ENCODE measurements at places on chromosomes 6 and 20. TPM values are rescaled to one million over a fixed set of nuclear protein-coding genes. Genes with fewer than 3 reads are reported as not detected.

Gene ACAT2
- total RNA-seq: 16.1 TPM

Gene CCDC170
- 3.3 TPM for total RNA-seq

DNA sequence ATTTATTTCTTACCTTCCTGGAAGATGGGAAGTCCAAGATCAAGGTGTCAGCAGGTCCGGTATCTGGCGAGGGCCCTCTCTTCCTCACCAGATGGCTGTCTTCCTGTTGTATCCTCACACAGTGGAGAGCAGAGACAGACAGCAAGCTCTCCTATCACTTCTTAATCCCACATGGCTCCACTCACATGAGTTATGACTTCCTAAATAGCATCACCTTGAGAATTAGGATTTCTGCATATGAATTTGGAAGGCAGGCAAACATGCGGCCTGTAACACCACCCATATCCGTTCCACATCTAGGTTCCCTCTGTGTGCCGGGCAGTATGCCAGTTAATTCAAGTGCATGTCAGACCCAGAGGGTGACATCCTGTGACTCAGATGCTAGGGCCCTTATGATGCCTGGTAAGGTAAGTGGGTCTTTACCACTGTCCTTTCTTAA is 2.1 kb downstream of the RAET1E start:
- no peak for DNase-seq

GRCh38 chr20:46674253-46675083 is 14.8 kb downstream of the TP53RK start:
- no peak for DNase-seq

GRCh38 chr6:27148404-27148795 is 99.1 kb upstream of the PRSS16 start:
- DNase-seq: no peak

GRCh38 chr20:21183722-21184121 is 57.8 kb downstream of the KIZ start:
- no peak for DNase-seq

All from tibial nerve (tissue), 4 donors.